Kidney glomerular epithelial cell (primary cell): ENCODE measurements at places on chromosomes 1 and 21.

DNA sequence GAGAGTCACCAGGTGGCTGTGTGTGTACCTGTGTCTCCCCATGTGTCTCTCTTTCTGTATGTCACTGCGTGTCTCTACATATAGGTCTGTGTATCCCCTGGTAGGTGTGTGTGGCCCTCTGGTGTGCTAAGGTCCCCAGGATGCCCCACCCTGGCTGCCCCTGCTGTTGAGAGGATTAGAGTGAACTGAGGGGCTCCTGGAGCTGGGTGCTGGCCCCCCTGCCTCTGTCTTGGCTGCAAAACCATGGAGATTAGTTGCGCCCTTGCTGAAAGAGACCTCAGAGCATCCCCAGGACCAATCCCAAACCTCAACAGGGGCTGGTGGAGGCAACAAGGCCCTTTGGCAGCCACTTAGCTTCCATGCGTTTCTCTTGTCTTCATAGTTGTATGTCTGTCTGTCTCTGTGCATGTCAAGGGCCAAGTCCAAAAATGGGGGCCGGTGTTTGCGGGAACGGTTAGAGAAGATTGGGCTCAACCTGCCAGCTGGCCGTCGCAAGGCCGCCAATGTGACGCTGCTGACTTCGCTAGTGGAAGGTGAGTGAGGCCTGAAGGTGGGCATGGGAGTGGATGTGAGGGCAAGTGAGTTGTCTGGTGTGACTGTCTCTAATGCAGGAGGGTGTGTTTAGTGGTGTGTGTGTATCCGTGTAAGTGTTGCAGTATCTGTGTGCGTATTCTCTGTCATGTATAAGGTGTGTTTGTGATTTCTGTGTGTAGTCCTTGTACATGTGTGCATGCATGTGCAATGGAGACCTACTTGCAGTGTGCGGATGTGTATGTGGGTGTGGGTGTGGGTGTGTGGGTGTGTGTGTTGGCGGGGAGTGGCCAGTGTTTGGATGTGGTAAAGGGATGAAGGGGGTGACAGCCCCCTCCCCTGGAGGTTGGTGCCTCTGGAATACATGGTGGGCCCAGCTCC, 16.7 kb downstream of the TFAP2E start:
- no peak for DNase-seq

DNA sequence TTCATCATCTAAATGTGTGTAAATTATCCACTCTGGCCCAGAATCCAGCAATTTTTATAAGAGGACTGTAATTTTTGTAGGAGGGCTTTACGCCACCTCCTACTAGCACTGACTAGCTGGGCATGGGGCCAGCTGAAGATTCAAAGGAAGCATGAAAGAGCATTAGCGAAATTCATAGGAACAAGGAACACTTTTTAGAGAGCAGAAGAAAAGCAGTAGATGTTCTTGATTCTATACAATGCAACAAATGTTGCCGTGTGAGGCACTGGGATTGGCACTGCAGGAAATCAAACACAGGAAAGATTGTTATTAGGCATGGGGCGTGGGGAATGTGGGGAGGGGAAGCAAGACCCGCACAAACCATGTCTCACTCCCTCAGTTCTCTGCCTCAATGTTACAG, 58.4 kb upstream of the PARP1 start:
- no peak for DNase-seq

GRCh38 chr1:8652467-8653046, 164.9 kb downstream of the RERE start:
- DNase-seq = no peak

- DNase-seq = peak; percentile 29
Observed at GRCh38 chr1:37602750-37603694, 7.3 kb upstream of the GNL2 start.

DNA sequence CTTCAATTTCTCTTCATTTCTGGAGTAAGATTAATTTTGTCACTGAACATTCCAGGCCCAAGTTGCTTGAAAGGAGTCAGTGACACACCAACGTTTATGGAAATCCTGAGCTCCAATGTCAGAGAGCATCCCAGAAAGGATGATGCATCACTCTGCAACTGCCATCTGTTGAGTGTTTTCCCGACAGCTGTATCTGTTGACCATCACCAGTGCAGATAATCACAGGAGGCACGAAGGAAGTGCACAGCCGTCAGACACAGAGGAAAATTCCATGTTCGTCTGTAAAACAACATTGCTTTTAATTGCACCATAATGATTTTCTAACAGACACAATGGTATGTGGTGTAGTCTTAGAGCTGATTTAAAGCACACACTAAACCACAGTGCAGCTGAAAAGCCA, 376.7 kb upstream of the ADGRL2 start:
- no peak for DNase-seq

- DNase-seq = no peak
Observed at GRCh38 chr1:113770031-113770430, 10.7 kb upstream of the PHTF1 start.

DNA sequence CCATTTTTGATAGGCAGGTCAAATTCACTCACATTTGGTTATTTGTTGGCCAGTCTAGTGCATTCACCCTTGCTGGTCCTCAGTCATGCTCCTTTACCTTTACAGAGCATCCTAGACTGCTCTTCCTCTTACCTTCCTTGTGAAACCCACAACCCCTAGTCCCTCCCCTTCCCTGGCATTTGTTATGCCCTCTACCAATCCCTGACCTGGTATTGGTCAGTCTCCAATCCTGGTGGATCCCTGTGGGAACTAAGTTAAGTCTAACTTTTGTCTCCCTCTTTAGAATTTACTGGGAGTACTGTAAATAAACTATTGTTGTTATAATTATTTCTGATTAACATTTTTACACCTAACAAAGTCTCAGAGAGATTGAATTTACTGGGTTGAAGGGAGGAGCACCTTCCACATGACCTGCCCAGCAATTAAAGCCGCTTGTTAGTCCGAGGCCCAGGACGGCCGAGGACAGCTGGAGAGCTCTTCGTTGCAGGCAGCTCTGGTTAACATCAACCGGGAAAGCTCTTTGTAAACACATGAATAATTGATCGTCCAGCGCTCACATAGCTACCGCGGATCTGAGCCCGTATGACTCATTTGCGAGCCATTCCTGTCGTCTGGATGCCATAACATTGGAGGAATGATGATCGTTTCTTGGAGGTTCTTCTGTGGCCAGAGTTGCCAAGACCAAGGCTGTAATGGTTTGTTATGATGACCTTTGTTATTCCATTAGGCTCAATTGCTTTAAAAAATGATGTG, 31.9 kb downstream of the MTARC1 start:
- no peak for DNase-seq

DNA sequence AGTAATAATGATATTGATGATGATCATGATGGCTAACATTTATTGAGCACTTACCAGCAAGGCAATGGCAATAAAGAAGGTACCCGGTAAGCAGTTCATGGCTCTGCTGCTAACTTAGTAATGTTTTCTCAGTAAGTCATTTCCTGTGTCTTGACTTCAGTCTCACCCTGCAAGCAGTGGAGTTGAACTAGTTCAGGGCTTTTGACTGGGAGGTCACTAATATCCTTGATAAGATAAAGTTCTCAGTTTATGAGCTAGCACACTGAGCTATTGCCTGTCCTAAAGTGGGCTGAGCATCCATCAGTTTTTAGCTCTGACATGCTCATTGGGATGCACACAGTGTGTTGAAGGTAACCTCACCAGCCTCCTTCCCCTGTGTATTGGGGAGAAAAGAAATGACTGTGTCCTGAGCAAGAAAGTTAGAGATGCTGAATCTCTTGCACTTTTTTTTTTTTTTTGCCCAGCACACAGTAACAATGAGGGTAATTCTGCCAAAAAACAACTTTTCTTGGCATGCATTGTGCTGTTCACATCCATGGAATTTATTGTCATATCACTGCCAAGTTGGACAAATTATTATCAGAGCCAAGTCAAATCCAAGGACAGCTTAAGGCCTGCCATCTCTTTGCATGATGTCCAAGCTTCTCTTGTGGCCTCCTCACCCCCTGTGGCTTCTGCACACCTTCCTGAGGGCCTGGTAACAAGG, 55.5 kb upstream of the GADD45A start:
- peak; percentile 22 for DNase-seq

GRCh38 chr1:61851849-61852669, 109.8 kb downstream of the PATJ start:
- DNase-seq = peak; percentile 43

- DNase-seq = peak; percentile 75
Observed at GRCh38 chr1:156746728-156747631, 4.5 kb downstream of the HDGF start.

- DNase-seq = no peak
Observed at GRCh38 chr1:187692799-187693198, 864.0 kb downstream of the PLA2G4A start.

GRCh38 chr1:214506972-214507431, 44.4 kb downstream of the PTPN14 start:
- peak; percentile 94 for DNase-seq

GRCh38 chr1:40014812-40015594, 25.5 kb upstream of the CAP1 start:
- DNase-seq = peak; percentile 43

GRCh38 chr1:154493276-154493675, 8.7 kb upstream of the TDRD10 start:
- DNase-seq = no peak

GRCh38 chr21:30081506-30081905, 85.1 kb downstream of the CLDN17 start:
- no peak for DNase-seq

DNA sequence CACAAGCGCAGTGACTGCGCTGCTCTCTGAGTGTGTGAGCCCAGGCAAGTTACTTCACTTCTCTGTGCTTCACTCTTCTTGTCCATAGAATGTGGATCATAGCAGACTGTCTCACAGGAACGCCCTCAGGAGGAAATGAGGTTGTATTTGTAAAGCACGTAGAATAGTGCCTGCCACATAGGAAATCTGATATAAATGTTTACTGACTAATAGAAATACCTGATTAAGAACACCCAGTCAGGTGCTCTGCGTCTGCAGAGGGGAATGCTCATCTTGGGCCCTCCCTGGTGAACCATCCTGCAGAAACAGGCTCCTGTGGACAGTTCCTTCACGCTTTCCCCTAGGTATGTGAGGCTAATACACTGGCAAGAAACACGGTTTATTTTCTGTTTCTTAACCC, 100.3 kb downstream of the BEND5 start:
- DNase-seq = no peak

DNA sequence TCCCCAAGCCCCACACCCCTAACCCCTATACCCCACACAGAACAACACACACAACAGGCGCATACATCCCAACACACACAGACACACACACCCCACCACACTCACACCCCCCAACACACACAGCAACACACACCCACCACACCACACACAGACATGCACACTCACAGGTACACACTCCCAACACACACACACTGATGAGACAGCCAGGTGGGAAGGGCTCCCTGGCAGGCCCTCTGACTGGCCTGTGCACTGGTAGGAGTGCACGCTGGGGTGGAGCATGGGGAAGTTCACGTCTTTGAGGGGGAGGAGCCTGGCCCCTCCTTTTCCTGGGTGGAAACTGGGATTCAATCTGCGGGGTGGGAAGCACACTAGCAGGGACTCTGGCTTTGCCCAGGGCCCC, 116.7 kb downstream of the RHOU start:
- no peak for DNase-seq

DNA sequence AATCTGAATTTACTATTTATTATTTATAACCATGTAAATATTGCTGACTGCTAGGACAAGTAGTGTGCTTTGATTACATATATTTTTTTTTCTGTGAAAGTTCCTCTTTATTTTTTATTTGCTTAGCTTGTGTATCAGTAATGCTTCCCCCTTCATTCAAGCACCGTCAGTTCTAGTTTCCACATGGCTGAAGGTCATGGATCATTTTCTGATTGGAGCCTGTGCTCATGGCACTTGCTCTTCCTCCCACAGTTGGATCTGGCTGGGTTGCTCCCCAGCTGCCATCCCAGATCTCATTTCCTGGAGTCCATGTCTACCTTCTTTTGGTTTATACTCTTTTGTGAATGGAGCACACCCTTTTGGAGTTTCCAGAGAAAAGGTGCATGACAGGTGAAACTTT, 57.0 kb upstream of the IGSF5 start:
- no peak for DNase-seq

GRCh38 chr1:203089651-203090045, 3.8 kb upstream of the MYOG start:
- DNase-seq = no peak

DNA sequence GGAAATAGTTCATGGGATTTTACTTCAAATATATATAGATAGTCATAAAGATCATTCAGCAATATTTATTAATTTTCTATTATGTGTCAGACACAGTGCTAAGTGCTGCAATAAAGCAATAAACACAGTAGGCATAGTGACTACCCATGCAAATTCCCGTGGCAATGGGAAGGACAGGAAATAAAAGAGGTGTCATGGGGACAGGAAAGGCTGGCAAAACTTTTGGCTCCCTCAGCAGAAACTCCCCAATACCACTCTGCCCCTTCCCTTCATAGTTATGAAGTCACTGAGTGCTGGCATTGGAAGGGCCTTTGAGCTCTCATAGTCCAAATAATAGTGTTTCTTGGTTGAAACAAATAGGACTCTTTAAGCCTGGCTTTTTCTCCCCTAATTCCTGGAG, 104.4 kb upstream of the DPT start:
- DNase-seq = no peak

GRCh38 chr1:94236630-94237290, 624 bp downstream of the ARHGAP29 start:
- DNase-seq = no peak

GRCh38 chr1:236066828-236067386, 2.0 kb upstream of the NID1 start:
- DNase-seq = no peak

GRCh38 chr1:70490153-70490552, 79.1 kb downstream of the CTH start:
- DNase-seq = no peak

GRCh38 chr1:245996811-245997210, 510.3 kb downstream of the SMYD3 start:
- DNase-seq = no peak

DNA sequence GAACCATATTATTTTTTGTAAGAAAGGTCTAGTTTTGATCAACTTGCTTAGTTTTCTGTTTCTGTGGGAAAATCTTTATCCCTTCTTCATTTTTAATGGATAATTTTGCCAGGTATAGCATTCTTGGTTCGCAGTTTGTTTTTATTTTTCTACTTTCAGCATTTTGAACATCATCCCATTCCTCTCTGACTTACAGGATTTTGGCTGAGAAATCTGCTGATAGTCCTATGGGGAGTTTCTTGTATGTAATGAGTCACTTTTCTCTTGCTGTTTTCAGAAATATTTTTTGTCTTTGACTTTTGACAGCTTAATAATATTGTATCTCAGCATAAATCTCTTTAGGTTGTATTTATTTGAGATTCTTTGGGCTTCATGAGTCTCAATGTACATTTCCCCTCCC, 389.1 kb downstream of the PBX1 start:
- no peak for DNase-seq

GRCh38 chr1:229942501-229942900, 124.5 kb upstream of the GALNT2 start:
- no peak for DNase-seq

DNA sequence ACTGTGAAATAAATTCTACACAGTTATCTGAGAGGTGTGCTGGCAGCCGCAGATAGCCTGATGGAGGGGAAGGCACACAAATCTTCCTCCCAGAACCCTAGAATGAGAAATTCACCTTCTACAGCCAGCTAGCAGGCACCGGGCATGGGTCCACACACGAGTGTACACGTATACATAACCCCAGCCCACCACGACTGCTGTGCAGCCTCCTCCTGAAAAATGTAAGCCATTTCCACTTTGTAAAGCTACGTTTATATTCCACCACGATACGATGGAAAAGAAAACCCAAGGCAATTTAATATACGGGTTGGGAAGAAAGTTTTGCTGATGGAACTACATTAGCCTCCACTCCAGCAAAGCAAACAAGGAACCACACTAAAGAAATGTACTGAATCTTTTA, 1.8 kb downstream of the BTG3 start:
- peak; percentile 12 for DNase-seq

GRCh38 chr1:164709126-164709525, 150.1 kb downstream of the PBX1 start:
- DNase-seq = no peak
